Left ventricle myocardium superior (tissue), 1 donor: ENCODE measurements at places on chromosomes 16 and 17. TPM values are rescaled to one million over a fixed set of nuclear protein-coding genes. Genes with fewer than 3 reads are reported as not detected.

GRCh38 chr17:71828182-71828596 is 292.6 kb upstream of the SOX9 start:
- DNase-seq, result no peak

DNA sequence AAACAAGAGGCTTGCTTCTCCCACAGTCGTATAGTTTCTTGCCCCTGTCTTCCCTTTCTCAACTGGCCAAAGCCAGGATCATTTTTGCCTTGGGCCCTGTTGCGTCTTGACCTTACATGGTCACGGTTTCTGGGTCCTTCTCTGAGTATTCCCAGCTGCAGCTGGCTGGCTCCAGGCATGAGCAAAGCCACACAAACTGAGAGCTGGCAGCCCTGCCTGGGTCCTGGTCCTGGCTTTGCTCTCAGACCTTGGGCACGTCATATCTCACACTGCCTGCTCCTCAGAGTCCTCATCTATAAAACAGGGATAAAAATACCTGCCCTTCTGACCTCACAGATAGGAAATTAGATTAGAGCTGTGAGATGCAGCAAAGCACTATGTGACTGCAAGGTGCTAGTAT is 277.6 kb downstream of the CBLN1 start:
- no peak for DNase-seq

DNA sequence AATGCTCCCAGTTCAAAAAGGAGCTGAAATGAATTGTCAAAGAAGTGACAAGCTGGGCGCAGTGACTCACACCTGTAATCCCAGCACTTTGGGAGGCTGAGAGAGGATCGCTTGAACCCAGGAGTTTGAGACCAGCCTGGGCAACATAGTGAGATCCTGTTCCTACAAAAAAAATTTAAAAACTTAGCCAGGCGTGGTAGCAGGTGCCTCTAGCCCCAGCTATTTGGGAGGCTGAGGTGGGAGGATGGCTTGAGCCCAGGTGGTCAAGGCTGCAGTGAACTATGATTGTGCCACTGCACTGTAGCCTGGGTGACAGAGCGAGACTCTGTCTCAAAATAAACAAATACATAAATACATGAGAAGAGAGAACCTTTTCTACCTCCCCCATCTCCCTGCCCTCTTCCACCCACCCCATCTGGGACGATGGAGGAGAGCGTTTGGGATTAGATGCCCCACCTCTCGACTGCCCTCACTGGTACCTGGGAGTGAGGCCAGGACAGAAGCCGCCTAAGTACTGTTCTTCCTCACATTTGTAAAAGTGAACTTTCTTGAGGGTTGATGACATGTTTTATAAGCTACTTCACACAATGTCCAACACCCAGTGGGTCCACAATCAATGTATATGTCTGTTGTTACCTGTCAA is 2.4 kb downstream of the IL4R start:
- no peak for DNase-seq

DNA sequence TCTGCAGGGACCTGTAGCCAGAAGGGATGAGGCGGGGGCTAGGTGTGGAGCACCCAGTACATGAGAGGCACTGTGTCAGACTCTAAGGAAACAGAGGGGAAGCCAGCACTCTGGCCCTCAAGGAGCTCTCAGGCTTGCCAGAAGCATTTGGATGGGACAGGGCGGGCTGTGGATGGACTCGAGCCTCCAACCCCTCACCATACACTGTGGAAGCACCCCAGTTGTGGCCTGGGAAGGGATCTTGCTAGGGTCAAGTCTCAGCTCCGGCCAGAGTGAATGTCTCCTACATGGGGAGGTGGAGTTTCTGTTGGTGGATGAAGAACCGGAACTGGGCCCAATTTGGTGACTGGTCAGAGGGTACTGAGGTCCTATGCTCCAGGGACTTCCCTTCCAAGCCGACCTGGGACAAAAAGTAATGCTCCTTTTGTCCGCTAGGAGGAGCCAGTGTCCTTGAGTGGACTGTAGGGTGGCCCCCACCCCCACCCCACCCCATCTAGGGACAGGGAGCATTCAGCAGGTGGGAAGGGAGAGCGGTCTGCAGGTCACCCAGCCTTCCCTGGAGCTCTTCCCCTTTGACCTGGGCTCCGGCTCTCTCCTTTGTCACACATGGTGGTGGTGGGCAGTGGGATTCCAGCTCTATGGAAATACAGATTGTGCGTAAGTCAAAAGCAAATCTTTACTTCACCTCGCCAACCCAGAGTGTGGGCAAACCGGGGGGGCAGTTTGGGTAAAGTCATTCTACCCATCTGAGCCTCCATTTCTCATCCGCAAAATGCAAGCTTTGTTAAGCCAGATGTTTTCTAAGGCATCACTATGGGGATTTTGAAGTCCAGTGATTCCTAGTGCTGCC is 20.4 kb upstream of the PHB1 start:
- DNase-seq, result no peak

- no peak for DNase-seq
Observed at GRCh38 chr17:40699853-40700252, 3.7 kb downstream of the KRT24 start.

- peak; percentile 88 for DNase-seq
Observed at GRCh38 chr17:82231562-82232321, 2.9 kb downstream of the SLC16A3 start.

GRCh38 chr16:11276896-11277593 is 765 bp upstream of the PRM2 start:
- DNase-seq, result no peak

GRCh38 chr16:81804134-81804610 is 25.1 kb downstream of the PLCG2 start:
- DNase-seq, result no peak

The OR3A1 gene
- not detected for total RNA-seq

The CSH2 gene
- total RNA-seq, result not detected

The SOCS1 gene
- 3.8 TPM for total RNA-seq

The SCGB1C2 gene
- not detected for total RNA-seq

The RAMP2 gene
- 39.3 TPM for total RNA-seq

The PIGS gene
- 45.0 TPM for total RNA-seq

The PLLP gene
- 3.1 TPM for total RNA-seq

The TTYH2 gene
- total RNA-seq, result 42.6 TPM

The FTO gene
- total RNA-seq, result 71.8 TPM

The PLXDC1 gene
- 15.8 TPM for total RNA-seq

The RASD1 gene
- 50.8 TPM for total RNA-seq
